ENCODE measurements at places on chromosomes 2 and 18. TPM values are rescaled to one million over a fixed set of nuclear protein-coding genes. Genes with fewer than 3 reads are reported as not detected.

Gene PDE1A
- total RNA-seq, result not detected

Gene ABHD1
- 0.24 TPM for total RNA-seq

Gene COPS7B
- 47.3 TPM for total RNA-seq

Gene DSG4
- not detected for total RNA-seq

Gene TRMT61B
- total RNA-seq, result 17.5 TPM
